ENCODE measurements at places on chromosomes 6 and 20.

DNA sequence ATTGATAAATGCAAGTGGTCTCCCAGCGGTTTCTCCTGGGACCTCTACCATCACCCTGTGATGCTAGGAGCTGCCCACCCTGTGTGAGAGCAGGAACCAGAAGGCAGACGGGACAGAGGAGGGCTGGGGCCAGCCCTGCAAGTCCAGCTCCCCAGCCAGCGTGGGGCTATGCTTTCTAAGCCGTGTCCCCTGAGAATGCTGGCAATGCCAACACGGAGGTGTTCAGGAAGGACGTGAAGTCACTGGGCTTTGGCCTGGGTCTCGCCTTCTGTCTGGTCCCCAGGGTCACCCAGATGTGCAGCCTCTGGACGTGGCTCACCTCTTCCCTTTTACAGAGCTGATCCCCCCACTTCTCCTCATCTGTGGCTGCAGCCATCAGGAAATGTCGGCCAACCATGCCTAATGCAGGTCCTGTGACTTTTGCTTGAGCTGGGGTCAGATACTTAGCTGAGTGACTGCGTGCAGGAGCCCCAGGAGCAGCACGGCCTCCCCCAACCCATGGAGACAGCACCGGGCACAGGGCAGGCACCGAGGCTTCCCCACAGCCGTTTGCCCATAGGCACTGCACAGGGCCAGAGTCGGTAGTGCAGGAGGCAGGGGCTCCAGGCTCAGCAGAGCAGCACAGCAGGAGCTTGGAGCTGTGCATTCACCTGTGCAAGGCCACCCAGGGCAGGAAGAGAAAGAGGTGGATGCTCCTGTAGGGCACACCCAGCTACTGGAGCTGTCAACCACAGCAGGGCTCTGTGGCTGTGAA is 66.2 kb downstream of the GNAS-AS1 start:
- no peak for DNase-seq

GRCh38 chr6:10722570-10722819 is 375 bp upstream of the TMEM14C start:
- no peak for DNase-seq

GRCh38 chr6:137121401-137121997 is 51.9 kb downstream of the IL22RA2 start:
- no peak for DNase-seq

DNA sequence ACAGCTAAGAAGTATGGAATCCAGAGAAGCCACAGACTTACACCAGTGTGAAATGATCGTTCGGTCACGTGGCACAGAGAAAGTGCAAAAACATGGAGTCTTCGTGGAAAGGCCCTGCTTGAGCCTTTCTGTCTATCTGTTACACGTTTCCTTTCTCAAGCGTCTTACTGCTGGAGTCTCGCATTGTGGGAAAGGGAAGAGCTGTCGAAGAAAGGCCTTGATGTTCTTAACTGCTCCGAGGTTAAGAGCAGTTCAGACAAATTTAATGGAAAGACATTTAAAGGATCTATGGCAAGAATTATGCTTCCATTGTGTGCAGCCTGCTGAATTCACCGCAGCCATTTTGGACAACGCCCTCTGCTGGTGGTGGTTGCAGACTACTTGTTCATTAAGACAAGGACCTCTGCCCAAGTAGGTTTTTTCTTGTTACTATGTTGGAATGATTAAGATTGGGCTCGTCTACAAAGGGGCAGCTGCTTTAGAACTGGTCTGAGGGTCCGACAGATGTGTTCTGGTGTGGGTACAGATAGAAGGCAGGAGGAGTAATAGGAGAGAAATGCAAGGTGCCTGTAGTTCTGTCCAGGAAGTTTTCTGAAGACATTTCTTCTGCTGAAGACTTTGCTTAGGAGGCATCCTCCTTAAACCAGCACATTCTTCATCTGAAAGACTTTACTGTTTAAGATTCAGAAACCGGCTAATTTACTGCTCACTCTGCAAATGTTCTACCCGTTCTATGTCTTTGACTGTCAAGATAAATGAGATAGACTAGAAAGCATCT is 24.7 kb upstream of the CCN6 start:
- peak; percentile 74 for DNase-seq

DNA sequence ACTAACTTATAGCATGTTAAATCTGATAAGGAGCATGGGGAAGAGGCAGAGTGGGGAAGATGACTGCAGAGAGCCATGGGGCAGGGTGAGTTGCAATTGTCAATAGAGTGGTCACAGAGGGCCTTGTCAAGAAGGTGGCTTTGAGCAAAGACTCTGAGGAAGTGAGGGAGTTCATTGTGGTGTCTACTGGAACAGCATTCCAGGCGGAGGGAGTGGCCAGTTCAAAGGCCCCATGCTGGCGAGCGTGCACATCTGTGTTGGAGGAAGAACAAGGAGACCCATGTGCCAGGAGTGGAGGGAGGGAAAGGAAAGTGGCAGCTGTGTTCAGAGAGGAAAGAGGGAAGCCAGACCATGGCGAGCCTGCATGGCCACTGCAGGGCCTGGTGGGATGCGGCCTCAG is 15.8 kb upstream of the GPR6 start:
- no peak for DNase-seq

DNA sequence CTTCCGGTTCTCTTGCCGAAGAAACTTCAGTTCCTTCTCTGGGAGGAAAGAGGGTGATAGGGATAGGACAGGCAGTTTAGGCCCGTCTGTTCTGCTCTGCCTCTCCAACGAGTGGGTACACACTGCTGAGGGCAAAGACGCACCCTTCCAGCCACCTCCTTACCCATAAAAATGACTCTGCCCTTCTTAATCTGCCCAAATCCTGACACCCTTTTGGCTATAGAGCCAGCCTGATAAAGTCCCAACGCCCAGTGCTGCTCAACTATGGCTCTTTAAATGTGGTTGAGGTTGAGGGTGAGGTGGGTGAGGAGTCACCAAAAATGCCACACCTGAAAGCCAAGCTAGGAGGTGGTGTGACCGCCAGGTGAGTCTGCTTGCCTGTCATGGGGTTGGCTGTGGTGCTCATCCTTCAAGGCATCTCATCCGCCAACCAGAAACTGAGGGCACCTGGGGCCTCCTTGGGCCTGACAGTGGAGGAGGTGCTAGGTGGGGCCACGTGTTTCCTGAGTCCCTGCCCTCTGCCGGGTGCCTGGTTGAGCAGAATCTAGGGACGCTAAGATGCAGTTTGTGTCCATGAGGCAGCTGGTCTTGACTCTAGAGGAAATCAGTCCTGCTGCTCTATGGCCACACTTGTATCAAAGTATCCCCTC is 16.3 kb downstream of the CCDC167 start:
- DNase-seq = no peak

- no peak for DNase-seq
Observed at GRCh38 chr6:8435845-8436168, 462 bp upstream of the SLC35B3 start.

DNA sequence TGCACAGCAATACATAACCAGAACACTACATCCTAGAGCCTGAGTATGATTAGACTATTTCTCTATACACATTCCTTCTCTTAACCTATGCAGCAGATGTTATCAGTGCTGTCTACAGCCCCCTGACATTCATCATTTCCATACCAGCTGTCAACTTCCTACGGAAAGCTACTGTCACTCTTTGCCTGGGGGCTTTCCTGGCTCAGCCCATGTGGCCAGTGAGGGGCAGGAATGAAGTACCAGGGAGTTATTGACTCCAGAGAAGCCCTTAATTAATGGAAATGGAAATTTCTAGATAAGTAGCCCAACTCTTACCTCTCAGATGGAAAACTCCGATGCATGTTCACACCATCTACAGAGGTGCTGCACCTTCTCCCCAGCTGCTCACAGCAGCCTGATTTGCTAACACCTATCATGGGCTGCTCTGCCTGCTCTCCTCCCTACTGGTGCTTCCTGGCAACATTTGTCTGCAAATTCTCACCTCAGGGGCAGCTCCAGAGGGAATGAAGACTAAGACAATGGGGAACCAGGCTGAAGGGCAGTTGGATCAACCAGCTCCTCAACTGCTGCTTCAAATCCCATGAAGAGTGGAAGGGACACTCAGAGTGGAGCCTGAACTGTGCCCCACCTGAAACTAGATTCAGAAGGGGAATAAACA is 59.6 kb downstream of the LINC00237 start:
- DNase-seq = no peak

GRCh38 chr20:1654996-1655395 is 2.6 kb downstream of the SIRPG start:
- DNase-seq = no peak

DNA sequence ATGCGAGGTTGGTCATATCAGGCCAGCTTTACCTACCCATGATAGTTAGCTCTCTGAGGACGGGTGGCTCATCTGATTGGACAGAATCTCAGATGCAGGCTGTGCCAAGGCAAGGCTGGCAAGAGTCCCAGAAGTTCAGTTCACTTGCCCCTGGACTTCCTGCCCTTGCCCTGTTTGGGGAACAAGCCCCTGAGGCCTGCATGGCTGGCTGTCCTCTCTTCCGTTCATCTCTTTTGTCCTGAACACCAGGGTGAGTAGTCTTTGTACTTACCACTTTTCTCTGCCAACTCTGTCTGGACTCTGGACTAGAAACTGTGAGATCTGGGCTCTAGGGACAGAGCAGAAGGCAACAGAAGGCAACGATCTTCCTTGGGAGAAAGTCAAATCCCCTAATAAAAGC is 769.9 kb downstream of the QKI start:
- DNase-seq = no peak

GRCh38 chr6:20978151-20978614 is 443.9 kb downstream of the CDKAL1 start:
- DNase-seq = no peak

DNA sequence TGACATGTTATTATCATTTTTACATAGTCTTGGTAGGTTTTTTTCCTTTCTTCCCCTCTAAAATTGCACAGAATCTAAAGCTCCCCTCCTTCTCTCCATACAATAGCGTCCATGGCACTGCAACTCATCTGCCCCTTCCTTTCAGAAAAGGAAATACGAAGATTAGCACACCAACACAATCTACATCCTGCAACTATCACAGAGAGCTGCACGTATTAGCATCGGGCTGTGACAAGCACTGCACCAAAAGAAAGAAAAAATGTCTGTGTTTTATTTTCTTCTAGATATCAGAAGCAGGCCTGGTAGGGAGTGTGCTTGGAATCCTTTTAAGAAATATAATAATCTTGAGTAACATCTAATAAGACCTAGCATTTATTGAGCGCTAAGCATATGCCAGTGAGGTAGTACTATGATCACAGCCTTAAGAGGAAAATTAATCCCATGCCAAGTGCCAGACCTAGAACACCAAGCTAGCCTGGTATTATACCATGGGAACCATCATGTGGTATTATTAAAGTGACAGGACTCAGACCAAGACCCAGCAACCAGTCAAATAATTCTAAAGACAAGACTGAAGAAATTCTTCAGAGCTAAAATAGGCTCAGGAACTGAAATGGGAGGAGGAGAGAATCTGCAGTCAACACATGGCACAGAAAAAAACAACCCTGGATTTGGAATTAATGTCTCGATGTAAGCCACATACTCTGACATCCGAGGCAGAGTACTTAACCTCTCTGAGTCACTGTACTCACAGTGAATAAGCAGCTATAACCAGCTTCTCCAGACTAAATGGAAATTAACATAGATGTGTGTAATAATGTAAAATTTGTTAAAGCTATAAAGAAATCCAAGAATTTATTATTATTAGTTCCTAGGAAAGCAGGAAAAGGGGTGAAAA is 124.3 kb downstream of the IPCEF1 start:
- DNase-seq = no peak

- DNase-seq = no peak
Observed at GRCh38 chr20:62191781-62192559, 9.1 kb downstream of the MTG2 start.

Measured in activated CD4-positive, alpha-beta T cell treated with anti-CD3 and anti-CD28 coated beads for 4 hours (primary cell).